Activated naive CD8-positive, alpha-beta T cell treated with anti-CD3 and anti-CD28 coated beads for 36 hours (primary cell): ENCODE measurements at places on chromosomes 11 and 22. TPM values are rescaled to one million over a fixed set of nuclear protein-coding genes. Genes with fewer than 3 reads are reported as not detected.

GRCh38 chr22:22196018-22196533, 48.5 kb upstream of the VPREB1 start:
- no peak for DNase-seq

DNA sequence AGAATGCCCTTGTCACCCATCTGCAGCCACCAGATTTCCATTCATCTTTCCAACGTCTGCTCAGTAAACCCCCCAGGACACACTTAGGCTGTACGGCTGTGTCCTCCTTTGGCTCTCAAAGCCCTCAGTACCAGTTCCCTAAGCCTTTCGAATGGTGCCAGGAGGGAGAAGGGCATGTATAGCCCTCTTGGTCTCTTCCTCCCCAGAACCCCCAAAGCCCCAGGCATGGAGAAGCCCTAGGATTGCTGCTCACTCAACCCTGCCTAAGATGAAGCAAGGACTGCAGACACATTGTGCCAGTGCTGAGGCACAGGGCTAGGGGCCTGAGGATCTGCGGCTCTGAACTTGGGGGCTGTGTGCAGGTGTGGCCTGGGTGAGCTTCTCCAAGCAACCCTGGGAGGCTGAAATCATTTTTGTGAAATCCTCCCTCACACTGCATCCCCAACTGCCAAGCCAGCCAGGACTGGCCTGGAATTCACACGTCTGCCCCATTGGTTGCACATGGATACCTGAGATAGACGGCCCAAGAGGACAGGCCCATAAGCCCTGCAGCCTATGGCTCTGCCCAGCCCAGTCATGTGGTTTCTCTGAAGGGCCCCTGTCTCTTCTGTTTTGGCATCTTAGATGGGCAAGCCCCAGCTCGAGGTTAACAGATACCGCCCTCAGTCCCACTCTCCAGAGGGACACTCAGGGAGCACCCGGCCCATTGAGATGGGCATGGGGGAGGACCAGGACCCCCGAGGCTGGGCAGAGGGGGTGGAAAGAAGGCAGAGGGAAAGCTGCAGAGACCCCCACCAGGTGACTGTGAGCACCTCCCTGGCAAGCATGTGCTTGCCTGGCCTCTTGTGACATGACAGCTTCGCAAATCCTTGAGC, 34.0 kb downstream of the KCNQ1OT1 start:
- no peak for DNase-seq

DNA sequence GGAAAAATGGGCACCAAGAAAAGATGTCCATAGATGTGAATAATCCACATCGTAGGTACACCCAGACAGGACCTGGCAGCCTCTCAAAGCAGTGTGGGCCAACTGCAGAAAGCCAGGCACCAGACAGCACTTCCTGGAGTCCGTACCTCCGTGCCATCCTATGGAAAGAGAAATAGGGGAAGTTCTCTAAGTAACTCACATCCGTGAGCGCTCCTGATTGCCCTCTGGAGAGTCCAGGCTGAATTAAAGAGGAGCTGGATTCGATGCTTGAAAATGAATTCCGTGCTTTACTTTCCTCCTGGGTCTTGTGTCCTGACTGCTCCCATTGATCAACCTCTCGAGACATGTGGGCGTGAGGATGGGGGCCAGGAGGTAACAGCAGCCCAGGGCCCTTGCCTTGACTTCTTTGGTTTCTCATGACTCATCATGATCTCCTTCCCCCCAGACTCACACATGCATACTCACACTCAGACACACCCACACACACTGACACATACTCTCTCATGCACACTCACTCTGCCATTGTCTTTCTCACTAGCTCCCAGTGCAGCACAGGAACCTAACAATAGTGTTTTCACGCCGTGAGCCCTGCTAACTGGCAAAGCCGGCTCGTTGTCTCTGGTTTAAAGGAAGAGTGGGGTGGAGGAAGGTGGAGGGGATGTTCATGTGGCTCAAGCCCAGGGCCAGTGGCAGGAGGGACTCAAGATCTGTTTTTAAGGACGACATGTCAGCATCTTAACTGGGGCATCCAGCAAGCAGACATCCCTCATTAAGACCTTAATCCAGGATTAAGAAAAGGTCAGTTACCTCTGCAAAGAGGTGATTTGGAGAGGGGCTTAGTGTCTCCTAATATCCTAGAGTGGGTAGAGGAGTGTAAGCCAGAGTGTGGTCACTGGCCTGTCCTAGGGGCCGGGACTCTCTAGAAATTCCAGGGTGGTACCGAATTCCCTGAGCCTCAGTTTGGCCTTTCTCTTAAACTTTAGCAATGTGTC, 104.2 kb downstream of the SCN3B start:
- DNase-seq = no peak

DNA sequence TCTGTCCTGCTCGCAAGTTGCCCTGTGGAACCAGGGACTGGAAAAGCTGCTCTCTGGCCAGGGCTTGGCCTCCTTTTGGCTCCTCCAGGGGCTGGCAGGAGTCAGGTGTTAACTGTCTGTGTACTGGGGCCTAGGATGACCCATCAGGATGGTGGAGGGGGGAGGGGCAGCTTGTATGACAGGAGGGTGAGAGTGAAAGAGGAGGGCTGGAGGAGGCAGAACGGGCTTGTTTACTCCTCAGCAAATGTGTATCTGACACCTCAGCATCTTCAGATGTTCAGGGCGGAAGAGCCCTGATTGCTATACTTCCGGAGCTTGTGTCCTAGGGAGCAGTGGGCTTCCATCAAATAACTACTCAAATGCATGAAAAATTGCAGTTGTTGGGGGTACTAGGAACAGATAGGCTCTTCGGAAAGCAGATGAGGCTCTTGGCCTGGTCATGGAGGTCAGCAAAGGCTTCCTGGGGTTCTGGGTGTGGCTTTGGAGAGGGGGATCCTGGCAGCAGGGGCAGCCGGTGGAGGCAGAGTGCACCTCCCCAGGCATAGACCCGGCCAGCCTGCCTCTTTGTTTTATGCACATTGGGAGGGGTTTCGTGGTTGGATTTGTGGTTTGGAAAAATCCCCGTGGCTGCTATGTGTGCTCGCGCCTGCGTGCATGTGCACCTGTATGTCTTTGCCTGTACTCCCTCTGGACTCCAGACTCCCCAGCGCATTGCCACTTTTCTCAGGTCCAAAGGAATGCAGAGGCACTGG, 31.2 kb downstream of the CD82 start:
- peak; percentile 81 for DNase-seq

- peak; percentile 87 for DNase-seq
Observed at GRCh38 chr11:118338637-118339061, 3.9 kb downstream of the CD3D start.

DNA sequence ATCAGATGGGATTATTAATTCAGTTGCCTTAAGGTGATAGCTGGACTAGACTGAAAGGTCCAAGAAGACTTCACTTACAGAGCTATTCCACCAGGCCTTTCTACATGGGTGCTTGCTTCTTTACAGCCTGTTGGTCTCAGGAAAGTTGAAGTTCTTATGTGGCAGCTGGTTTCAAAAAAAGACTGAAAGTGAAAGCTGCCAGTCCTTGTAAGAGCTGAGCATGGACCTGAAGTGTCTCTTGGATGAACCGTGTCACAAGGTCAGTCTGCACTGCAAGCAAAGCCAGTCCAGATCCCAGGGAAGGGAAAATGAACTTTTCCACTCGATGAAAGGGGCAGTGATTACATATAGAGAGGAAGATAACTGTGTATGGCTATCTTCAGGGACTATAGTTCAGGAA, 201.5 kb upstream of the LUZP2 start:
- DNase-seq = no peak

DNA sequence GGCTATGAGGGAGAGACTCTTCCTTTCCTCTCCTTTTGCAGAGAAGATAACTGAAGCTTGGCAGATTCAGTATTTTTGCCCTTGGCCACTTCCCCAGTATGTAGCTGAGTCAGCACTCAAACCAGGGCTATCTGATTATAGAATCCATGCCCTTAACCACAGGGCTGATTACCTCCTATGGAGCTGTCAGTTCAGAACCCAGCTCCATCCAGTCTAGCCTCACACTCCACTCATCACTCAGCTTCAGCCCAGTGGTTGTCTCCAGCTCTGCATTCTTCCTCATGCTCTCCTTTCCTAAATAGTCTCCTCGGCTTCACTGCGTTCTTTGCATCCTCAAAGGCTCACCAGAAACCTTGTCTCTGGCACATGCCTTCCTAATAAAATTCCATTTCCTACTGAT, 151.6 kb upstream of the BLID start:
- no peak for DNase-seq

- DNase-seq = no peak
Observed at GRCh38 chr11:8937659-8938058, 4.9 kb upstream of the C11orf16 start.

GRCh38 chr11:88596786-88597185, 259.2 kb upstream of the CTSC start:
- DNase-seq = no peak

DNA sequence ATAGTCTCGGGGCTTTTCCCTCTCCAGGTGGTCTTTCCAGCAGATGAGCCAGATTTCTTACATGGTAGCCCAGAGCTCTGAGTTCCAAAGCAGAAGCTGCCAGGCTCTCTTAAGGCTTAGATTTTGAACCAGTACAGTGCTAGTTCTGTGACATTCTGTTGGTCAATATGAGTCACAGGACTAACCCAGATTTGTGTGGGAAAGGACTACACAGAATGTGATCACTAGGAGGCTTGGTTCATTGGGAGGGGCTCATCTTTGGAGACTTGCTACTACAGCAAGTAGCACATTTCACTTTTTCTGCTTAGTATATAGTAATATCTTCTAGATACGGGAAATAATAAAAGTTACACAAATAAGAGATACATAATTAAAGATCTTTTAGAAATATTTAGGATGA, 24.1 kb downstream of the RNF214 start:
- no peak for DNase-seq

GRCh38 chr11:10941871-10942270, 84.0 kb upstream of the ZBED5 start:
- no peak for DNase-seq

DNA sequence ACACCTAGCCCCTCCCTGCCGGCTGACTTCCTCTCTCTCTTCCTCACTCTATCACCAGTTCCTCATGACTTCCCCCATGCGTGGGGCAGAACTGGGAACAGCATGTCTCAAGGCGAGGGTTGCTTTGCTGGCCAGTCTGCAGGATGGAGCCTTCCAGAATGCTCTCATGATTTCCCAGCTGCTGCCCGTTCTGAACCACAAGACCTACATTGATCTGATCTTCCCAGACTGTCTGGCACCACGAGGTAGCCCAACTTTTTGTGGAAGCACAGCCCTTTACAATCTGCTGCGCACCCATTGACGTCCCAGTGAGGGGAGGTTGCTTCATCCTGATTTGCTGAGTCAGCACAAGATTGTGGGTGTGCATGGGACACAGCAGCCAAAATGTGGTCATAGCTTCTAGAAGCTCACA, 8.6 kb downstream of the TCN2 start:
- DNase-seq = no peak

GRCh38 chr11:4459500-4459899, 10.4 kb downstream of the OR52K2 start:
- DNase-seq = no peak

DNA sequence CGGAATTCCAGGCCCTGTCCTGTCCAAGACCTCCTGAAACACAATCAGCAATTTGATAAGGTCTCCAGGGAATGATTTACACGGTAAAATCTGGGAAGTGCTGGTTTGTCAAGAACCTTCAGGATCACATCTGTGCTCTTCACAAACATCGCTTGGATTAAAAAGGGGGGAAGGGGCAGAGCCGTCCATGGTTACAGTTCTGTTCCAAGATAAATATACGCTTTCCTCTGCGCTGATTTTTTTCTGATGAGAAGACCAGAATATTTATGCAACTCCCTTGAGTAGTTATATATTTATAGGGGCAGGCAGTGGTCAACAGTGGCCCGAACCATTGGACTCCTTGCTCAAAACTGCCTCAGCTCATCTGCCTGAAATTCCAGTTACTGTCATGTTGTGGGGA, 9.2 kb upstream of the APOL5 start:
- DNase-seq = no peak

GRCh38 chr11:74541466-74541865, 47.9 kb upstream of the LIPT2 start:
- DNase-seq = no peak

- no peak for DNase-seq
Observed at GRCh38 chr11:17695454-17696441, 23.6 kb upstream of the MYOD1 start.

DNA sequence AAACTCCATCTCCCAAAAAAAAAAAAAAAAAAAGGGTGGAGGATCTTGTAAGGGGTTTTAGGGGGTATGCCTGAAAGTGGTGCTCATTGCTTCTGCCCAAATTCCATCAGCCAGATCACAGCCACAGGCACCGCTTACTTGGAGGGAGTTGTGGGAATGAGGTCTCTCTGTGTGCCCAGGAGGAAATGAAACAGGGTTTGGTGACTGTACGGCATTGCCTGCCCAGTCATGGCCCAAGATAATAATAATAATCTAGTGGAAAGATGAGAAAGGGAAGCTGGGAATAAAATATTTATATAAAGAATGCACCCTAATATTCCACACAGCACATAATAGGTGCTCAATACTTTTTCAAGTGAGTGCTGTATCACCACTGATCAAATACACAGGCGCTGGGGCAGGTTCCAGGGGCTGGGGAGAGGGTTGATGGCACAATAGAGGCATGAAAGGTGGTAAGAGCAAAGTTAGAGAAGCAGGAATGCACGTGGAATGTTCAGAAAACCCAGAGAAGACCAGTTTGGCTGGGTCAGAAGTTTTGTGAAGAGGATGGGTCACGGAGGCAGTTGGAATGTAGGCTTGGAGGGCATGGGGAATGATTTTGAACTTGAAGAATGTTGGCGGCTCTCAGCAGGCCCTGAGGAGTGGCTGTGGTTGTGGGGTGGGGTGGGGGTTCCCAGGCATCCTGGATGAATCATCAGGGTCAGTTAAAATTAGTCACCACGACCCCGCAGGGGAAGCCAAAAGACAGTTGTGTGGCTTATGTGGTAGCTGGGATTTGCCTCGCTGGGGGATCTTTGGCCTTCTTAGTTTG, 12.5 kb upstream of the MB start:
- DNase-seq = peak; percentile 77

The GLYATL1 gene
- 0.52 TPM for total RNA-seq

The CASP1 gene
- 40.1 TPM for total RNA-seq

The CNTF gene
- total RNA-seq = 3.3 TPM

The DUSP8 gene
- total RNA-seq = 2.1 TPM

The MS4A3 gene
- total RNA-seq = not detected

The PHF5A gene
- 114 TPM for total RNA-seq

The POU2AF2 gene
- not detected for total RNA-seq

The PLEKHB1 gene
- 6.8 TPM for total RNA-seq
